ENCODE measurements at places on chromosomes 4 and X. TPM values are rescaled to one million over a fixed set of nuclear protein-coding genes. Genes with fewer than 3 reads are reported as not detected.

DNA sequence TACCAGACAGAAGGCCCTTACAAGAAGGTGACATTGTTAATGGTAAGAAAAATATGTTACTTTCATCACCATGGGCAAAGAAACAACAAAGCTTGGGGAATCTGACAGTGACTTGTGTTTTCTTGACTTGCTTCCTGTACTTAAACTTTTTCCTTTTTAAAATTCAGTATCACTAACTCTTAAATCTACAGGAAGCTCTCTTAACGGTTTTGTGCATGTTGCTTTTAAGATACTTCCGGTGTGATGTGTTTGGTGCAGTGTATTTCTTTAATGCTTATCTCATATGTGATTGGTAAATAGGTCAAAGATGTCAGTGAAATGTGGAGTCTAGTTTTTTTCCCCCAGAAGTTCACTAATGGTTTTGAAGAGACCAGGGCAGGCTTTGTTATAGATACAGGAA, 45.2 kb downstream of the ADH5 start:
- DNase-seq = no peak

- no peak for DNase-seq
These were observed 181.3 kb downstream of the NWD2 start for GRCh38 chr4:37425857-37426256.

DNA sequence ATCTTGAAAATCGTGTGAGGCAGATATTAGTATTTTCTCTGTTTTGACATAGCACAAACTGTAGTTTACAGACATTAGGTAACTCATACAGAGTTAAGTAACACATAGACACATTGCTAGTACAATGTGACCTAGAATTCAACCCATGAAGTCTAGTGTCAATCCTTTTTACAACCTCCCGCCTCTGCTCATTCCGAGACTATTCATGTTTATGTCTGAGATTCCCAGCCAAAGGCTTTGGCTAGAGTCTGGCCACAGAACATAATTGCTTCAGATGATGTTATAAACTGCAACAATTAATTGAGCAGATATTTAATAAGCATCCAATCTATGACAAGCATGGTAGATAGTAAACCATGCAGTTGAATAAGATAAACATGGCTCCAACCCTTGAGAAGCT, 841.0 kb downstream of the STIM2 start:
- DNase-seq = no peak

SUV39H1 gene
- total RNA-seq = 5.1 TPM
